Activated CD8-positive, alpha-beta T cell treated with anti-CD3 and anti-CD28 coated beads for 36 hours (primary cell): ENCODE measurements at places on chromosomes 12 and 14. TPM values are rescaled to one million over a fixed set of nuclear protein-coding genes. Genes with fewer than 3 reads are reported as not detected.

DNA sequence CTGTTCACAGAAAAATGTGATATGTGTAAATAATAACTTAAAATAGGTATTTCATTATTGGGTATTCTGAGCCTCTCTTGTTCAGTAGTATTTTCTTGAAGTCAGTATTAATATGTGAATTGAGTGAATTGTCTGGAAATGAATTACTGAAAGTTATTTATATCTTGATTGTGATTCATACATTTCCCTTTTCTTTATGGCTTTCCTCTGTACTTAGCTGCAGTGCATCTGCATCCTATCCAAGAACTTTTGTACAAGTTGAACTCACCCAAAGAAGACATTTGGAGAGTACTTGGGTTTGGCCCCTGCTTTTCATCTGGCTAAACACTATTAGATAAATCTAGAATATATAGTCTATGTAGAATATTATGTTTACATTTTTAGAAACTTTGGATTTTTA is 326.0 kb downstream of the RAD51B start:
- peaks cover 19% of the 10 kb centered on the region for H3K4me1 ChIP-seq
- no peak overlapping the region for H3K4me3 ChIP-seq
- H3K27me3 ChIP-seq, result no peaks in the 10 kb centered on the region
- H3K36me3 ChIP-seq, result peaks cover 8% of the 10 kb centered on the region
- DNase-seq, result no peak

DNA sequence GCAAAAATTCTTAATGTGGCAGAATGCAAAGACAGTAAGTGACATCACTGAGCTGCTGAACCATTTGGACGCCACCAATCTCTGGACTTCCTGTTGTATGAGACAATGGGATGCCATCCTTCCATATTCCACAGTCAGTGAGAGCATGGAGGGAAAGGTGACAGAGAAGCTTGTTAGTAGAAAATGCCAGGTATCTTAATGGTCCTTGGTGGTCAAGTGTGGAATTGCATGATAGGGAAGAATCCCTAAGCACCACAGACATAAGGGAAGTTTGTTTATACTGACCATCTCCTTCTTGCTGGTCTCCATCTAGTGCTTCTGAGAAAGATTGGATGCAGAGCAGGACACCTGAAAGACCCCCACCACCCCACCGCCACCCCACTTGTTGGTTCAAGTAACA is 1410.0 kb upstream of the TMEM132C start:
- no peak for DNase-seq
- H3K36me3 ChIP-seq, result no peaks in the 10 kb centered on the region
- H3K4me1 ChIP-seq, result no peaks in the 10 kb centered on the region
- H3K27ac ChIP-seq, result no peak overlapping the region

- no peak overlapping the region for H3K4me3 ChIP-seq
- H3K4me1 ChIP-seq, result peaks cover 4% of the 10 kb centered on the region
- no peak for DNase-seq
These were observed 1.3 kb upstream of the RPGRIP1 start for GRCh38 chr14:21278632-21279031.

- no peak overlapping the region for H3K27ac ChIP-seq
- H3K36me3 ChIP-seq, result no peaks in the 10 kb centered on the region
- no peak for DNase-seq
- no peak overlapping the region for H3K4me3 ChIP-seq
These were observed 39.6 kb upstream of the YY1 start for GRCh38 chr14:100199240-100199860.

- H3K4me3 ChIP-seq, result no peak overlapping the region
- DNase-seq, result no peak
- H3K36me3 ChIP-seq, result no peaks in the 10 kb centered on the region
- H3K27ac ChIP-seq, result no peak overlapping the region
- peaks cover 32% of the 10 kb centered on the region for H3K27me3 ChIP-seq
These were observed 20.8 kb upstream of the STRAP start for GRCh38 chr12:15861404-15861803.

Gene MYF5
- total RNA-seq, result not detected
